ENCODE measurements at places on chromosomes 16 and 17. TPM values are rescaled to one million over a fixed set of nuclear protein-coding genes. Genes with fewer than 3 reads are reported as not detected.

Gene ABCA10
- total RNA-seq: 0.91 TPM

Gene CEMP1
- total RNA-seq: 1.1 TPM

Gene RAB37
- 24.7 TPM for total RNA-seq

Gene NOB1
- total RNA-seq: 59.0 TPM

Gene PRSS8
- not detected for total RNA-seq

Gene PRR15L
- not detected for total RNA-seq

Gene MAPK7
- 26.8 TPM for total RNA-seq

Gene YBX2
- total RNA-seq: 0.37 TPM

Gene RAMP2
- not detected for total RNA-seq

Gene TAC4
- total RNA-seq: not detected

Gene AKAP1
- 21.4 TPM for total RNA-seq

Gene CCDC154
- 6.5 TPM for total RNA-seq

Gene ABCC6
- not detected for total RNA-seq

GRCh38 chr16:53078765-53079485, 24.1 kb downstream of the CHD9 start:
- no peak for DNase-seq

DNA sequence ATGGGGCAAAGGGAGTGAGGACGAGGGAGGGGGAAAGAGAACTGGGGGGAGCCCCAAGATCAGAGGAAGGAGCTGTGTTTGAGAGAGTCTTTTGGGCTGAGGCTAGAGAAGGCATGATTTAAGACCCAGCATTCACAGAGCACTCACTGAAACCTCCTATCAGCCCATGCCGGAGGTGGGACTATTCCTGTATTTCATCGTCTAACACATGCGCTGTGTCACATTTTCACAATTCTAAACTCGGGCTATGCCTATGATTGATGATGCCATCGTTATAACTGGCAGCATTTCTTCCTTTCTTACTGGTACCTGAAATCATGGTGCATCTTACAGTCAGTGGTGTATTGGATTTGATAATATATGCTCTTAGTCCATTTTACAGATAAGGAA, 3.5 kb downstream of the FAM171A2 start:
- DNase-seq: no peak

DNA sequence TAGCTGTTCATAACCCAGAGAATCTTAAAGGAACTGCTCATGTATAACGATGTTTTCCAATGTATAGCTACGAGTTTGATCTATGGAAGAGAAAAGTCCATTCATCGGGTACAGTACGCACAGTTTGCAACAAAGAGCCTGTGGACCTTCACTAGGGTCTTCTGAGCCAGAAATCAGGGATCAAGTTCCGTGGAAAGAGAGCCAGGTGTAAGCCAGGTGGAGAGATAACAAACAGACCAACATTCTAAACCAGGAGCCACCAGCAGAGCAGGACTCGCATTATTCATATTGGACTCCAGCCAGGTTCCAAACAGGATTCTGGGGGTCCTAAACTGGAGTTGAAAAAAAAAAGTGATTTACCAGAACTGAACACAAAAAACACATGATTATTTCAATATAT, 505.4 kb upstream of the C16orf82 start:
- no peak for DNase-seq

- DNase-seq: peak; percentile 62
Observed at GRCh38 chr16:53509906-53510703, 7.1 kb upstream of the AKTIP start.

DNA sequence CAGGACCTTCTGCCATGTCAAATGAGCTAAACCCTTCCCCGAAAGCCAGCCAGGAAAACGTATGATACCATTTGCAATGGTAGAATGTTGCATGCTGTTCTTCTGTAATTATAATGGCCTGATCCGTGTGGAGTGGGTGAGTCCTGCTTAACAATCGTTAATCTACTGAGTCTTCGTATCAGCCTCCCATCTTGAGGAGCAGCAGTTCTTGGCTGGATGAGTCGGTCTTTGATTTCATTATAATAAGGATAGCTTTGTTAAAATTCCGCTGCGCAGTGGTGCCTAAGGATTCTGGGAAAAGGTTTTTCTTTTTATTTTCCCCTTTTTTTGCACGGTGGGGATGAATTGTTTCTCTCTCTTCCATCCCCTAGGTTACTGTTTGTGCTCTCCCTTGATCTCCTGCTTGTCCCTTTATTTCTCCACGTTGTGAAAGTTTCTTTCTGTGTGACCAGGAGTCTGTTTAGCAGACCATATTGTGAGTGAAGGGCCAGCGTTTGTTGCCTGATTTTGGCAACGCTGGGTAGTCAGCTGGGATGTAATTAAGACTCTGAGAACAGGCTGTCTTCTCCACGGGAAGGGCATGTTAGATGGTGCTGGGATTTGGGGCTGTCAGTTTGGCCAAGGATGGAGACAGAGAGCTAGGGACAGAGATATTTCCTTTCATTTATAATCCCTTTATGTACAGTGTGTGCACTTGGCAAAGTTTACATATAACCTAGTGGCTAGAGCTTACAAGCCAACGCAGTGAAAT, 263.0 kb downstream of the FTO start:
- no peak for DNase-seq

DNA sequence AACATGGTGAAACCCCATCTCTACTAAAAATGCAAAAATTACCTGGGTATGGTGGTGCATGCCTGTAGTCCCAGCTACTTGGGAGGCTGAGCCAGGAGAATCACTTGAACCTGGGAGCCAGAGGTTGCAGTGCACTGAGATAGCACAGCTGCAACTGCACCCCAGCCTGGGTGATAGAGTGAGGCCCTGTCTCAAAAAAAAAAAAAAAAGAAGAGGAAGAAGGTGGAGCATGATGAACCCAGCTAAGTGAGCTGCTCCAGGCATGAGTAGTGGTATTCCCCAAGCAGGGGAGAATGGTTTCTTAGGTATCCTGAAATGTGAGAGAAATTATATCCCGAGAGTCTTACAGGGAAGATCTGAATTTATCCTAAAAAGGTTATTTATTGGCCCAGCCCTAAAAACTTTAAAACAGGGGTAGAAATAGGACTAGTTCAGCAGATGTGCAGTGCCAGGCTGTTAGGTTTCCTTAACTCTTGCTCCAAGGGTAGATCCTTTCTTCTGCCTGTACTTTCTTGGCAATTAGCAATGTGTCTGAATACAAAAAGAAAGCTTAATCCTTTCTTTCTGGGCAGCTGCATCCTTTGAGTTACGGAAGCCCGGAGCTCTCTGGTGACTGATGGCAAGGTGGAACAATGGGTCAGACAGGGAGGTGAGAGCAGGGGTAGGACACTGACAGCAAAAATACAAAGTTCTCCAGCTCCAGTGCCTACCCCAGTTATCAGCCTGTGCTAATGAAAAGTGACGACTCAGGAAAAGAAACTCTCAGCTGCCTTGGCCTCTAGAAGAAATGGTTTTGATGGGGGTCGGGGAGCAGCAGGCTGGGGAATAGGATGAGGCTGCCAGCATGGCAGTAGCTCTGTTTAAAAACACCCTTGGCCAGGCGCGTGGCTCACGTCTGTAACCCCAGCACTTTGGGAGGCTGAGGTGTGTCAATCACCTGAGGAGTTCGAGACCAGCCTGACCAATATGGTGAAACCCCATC, 36.5 kb upstream of the TOB1 start:
- no peak for DNase-seq

DNA sequence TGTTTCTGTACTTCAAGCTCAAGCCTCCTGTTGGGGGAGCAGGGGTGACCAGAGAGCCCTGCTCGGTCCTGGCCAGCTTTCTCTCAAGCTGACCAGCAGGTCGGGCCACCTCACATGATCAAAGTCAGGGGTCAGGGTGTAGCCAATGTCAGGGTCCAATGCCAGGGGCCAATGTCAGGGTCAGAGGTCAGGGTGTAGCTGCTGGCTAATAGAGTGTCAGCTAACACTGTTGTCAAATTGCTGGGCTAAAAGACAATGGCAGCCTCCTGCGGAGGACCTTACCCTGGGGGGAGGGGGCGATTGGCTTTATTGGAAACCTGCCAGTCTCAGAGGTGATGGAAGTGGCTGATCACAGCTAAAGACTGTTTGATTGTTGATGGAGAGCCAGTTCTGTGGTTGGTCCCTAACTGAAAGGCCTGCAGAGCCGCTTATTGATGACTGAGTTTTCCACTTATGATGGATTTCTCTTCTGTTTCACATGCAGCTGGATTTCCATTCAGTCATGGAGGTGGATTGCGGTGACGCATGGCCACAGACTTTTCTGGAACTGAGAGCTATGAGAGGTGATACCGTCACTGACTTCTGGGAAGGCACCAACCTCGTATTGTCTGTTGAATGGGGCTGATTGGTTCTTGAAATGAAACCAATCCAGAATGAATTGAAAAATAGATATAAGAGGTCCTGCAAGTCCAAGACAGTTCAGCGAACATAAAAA, 97.4 kb upstream of the ZFHX3 start:
- no peak for DNase-seq

DNA sequence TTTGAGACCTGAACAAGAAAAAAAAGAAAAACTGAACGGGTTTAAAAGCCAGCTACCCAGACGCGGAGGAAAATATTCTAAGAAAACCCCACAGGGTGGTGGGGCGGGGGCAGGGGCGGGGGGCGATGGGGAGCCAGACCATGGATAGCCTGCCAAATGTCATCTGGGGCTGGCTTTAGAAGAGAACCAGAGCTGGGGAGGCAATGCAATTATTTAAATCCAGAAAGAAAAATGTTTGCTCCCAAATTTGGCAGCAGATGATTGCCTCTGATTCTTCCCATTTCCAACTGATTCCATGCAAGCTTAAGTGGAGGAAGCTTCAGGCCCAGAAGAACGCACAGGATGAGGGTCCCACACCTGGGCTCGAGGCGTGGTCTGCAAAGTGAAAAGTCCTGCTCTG, 34.8 kb downstream of the ZNF423 start:
- no peak for DNase-seq

GRCh38 chr17:49656247-49656646, 21.6 kb downstream of the SPOP start:
- no peak for DNase-seq

DNA sequence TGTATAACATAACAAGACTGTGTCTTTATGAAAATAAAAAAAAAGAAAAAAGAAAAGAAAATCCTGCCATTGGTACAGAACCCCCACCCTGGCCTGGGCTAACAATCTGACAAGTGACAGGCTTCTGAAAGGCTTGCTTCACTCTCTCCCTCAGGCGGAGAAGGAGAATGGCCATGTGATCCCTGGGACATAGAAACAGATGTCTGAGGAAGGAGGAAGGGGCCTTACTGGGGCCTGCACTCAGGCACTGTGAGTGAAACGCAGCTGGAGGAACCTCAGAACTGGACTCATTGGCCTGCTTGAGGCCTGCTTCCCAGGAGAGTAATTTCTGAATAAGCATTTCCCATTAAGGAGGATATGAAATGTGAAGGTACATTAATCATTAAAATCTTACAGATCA, 17.5 kb downstream of the MAP3K14 start:
- DNase-seq: no peak

GRCh38 chr17:63500543-63501390, 22.4 kb upstream of the KCNH6 start:
- DNase-seq: no peak

- DNase-seq: no peak
Observed at GRCh38 chr17:34665150-34665806, 85.9 kb downstream of the TMEM132E start.

GRCh38 chr16:67305216-67306071, 21.1 kb downstream of the KCTD19 start:
- no peak for DNase-seq

DNA sequence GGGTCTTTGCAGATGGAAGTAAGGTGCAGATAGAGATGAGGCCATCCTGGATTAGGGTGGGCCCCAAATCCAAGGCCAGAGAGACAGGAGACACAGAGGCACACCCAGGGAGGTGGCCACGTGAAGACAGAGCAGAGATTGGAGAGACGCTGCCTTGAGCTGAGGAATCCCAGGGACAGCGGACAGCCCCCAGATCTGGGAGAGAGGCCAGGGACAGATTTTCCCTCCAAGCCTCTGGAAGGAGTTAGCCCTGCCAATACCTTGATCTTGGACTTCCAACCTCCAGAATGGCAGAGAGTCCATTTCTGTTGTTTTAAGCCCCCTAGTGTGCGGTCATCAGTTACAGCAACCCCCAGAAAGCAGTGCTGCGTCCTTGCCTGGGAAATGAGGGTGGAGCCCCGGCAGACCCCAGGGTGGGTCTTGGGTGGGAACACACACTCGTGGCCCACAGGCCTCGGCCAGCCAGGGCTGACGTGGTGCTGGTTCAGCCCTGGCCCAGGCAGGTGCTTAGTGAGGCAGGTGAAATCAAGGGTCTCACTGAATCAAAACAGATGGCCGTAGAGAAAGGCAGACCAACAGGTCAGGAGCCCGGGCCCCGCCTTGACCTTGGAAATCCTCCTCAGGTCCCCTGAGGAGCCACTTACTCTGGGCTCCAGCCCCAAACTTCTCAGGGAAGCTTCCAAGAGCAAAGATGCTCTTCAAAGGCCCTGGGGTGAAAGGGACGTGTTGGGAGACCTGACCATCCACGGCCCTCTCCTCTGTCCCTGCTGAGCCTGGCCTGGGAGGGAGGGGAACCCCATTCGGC, 169.3 kb downstream of the RBFOX3 start:
- DNase-seq: no peak

DNA sequence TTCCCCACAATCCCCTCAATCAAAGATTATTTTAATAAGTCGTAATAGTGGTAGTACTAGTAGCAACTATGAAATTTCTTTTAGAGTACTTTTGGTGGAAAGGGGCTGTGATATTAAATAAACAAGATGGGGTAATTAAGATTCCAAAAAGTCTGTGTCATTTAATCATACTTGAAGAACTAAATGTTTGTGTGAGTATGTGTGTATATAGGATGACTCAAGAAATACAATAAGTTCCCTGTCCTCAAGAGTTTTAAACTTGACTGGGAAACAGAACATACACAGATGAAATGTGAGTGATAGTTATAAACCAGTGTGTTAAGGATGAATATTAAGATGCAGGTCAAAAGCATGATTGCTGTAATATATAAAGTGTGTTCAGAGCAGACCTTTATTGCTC, 2.3 kb downstream of the ALDH3A2 start:
- no peak for DNase-seq

DNA sequence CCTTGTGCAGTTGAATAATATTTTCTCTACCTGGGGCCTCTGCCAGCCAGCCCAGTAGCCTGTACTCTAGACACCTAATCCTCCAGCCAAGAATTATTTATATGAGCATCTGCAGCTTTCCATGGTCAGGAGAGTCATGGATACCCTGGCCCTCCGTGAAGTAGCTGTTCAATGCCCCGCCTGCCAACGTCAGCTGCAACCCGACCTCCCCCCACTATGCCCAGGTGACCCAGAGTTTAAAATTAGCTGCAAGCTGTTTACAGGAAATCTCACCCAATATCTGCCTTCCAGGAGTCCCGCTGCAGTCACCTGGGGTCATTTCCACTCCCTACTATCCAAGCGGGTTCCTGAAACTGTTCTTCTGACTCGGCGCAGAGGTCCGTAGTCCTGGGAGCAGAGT, 12.3 kb downstream of the SDR42E2 start:
- no peak for DNase-seq

- DNase-seq: no peak
Observed at GRCh38 chr17:9266697-9267117, 245.4 kb downstream of the NTN1 start.

- DNase-seq: no peak
Observed at GRCh38 chr17:43906951-43907424, 348 bp downstream of the MPP2 start.

- DNase-seq: no peak
Observed at GRCh38 chr16:12757546-12757945, 46.1 kb downstream of the CPPED1 start.

- no peak for DNase-seq
Observed at GRCh38 chr17:3513305-3514035, 37.7 kb downstream of the ASPA start.

All from activated naive CD8-positive, alpha-beta T cell treated with anti-CD3 and anti-CD28 coated beads, Interleukin-2, amount 10 ng/mL, durations not matched to agents 7 days and 5 days (primary cell).